ENCODE measurements at places on chromosomes 13 and 19.

GRCh38 chr13:110027470-110028240, 241.3 kb upstream of the IRS2 start:
- DNase-seq, result no peak

DNA sequence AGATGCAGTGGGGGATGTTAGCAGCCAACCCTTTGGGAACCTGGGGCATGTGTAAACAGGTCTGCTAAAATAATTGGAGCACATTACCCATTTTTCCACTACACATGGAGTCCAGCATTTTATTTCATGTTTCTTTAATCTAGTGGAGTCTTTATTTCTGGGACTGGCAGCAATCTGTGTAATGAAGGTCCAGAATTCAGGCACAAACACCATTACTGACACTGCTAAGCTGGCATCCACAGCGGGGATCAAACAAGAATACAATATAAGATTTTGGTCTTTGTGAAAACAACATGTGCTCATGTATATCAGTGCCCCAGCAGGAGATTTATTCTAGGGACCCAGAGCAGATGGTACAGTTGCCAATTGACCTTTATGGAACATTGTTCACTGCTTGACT, 1587.0 kb upstream of the PRR20A start:
- no peak for DNase-seq

- peak; percentile 88 for DNase-seq
These were observed at the start of gene SULT2B1 for GRCh38 chr19:48551437-48552302. Gene SULT2B1, plus strand, starts transcription at chr19:48552172. Its CDS starts 81 bp downstream, at chr19:48552253.

- DNase-seq, result no peak
These were observed 435.1 kb upstream of the PCDH20 start for GRCh38 chr13:61850794-61851193.

GRCh38 chr13:113588394-113589111, 4.0 kb downstream of the TFDP1 start:
- no peak for DNase-seq

Measured in RPMI8226 (cell line).